Hematopoietic multipotent progenitor cell treated with erythropoietin and hydrocortisone succinate and interleukin-3 and kit ligand, for 4 days (in vitro differentiated cells): ENCODE measurements at places on chromosomes 7 and 10.
A peak's percentile ranks its signal among the peaks of the same experiment; 100 is the strongest.

DNA sequence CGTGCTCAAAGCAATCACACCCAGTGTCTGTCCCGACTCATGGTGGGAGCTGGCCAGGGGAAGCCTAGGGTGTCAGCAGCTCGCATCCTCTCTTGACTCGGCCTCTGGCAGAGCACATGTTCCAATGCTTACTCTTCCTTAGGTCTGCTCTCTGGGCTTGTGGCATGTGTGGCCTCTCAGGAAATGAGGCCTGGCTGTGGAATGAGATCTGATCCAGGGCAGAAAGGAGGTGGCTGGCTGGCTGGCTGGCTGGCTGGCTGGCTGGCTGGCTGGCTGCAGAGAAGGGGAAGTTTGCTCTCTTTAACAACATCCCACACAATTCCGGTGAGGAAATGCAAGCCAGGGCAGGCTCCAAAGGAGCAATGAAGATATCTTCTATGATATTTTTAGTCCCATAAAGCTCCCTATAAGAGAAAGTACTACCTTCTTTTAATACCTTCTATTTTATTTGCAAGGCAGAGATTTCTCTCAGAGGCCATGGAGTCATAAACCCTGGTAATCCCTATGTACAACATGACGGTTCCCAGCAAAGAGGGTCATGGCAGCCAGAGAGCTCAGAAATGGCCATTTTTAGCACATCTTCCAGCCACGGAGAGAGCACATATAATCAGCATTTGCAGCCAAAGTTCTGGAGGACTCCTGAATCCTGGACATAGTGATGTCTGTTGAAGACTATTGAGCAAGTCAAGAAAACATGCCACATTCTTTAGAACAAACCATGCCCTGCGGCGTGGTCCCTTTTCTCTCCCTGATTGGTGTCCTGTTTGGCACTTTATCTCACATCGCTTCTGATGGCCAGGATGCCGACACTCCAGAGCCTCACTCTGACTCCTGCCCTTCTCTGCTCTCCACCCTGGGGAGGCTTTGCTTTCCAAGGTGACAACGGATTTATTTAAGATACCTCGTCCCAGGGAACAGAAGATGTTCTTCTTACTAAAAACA is 153.7 kb downstream of the FANK1 start:
- DNase-seq, result peak; percentile 49

GRCh38 chr10:86545101-86545500 is 23.5 kb upstream of the WAPL start:
- peak; percentile 61 for DNase-seq

DNA sequence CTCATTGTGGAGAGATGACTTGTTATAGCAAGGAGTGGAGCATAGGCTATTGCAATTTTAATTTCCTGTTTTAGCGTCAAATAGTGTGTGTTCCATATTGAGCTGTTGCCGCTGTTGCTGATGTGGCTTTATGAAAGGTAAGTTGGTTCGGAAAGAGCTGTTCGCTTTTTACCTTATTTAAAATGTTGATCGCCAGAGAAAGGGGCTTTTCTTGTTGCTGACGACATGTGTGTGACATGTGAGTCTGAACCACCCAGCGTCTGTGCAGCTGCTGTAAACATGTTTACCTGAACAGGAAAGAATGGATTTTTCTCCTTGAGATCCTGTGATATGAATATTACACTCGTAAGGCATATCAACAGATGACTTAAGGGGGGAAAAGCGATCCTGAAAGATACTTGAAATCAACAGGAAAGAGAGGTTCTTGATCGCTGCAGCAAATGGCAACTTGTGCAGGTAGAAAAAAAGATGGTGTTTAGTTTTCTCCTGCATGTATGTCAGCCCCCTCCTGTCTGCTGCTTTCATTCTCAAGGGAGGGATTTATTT is 2.5 kb downstream of the ZEB1 start:
- DNase-seq, result peak; percentile 20

DNA sequence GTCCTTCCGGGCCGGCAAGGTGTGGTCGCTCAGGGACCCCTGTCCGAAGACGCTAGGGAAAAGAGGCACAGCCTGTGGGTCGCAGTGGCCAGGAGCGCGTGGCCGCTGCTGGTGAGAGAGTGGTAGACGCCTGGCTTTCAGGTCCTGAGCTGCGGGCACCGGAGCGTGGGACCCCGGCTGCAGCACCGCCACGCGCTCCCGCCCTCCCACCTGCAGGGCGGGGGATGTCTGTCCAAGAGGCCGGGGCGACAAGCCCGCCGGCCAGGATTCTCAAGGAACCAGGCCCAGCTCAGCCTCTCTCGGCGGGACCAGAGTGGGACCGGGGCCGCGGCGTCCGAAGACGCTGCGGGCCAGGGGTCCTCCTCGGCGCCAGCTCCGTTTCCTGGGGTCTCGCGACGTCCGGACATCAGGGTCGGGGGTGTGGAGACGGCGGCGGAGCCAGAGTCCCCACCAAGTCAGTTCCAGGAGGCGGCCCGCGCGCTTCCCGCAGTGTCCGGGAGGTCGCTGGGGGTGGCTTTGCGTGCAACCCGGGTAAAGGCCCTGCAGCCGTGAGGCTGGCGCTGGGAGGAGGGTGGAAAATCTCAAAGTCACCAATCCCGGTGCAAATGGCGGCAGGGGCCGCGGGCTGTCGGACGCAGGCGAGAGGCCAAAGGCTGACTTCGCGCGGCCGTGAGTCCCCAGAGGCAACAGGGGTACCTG is 5.5 kb downstream of the ZNF503 start:
- DNase-seq, result no peak

GRCh38 chr10:132606536-132607316 is 69.1 kb downstream of the INPP5A start:
- no peak for DNase-seq

- DNase-seq, result no peak
These were observed 159.4 kb upstream of the BMPER start for GRCh38 chr7:33745934-33746333.

GRCh38 chr10:70939441-70940003 is 51.2 kb upstream of the PCBD1 start:
- no peak for DNase-seq

- DNase-seq, result no peak
These were observed 45.8 kb downstream of the MKX start for GRCh38 chr10:27699776-27700175.

DNA sequence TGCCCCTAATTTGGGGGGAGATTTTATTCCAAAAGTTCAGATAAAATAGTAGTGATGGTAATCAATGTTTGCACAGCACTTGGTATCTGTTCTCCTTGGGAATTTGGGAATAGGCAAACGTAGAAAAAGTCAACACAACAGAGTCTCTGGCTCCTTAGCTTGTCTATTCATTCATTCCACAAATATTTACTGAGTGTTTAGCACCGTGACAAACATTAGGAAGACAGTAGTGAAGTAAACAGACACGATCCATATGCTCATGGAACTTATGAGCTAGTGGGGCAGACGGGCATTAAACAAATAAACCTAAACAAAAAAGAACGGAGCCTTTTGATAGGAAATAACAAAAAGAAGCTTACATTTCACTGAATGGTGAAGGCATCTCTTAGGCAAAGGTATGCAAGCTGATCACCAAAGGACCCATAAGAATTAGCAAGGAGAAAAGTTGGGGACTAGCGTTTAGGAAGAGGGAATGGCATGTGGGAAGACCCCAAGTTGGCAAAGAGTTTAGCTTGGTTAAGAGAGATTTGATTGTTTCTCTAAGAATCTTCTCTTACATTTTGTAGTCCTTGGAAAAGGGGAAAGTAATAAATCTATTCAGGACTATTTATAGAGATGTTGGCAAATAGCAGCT is 243.9 kb upstream of the NPY start:
- no peak for DNase-seq

DNA sequence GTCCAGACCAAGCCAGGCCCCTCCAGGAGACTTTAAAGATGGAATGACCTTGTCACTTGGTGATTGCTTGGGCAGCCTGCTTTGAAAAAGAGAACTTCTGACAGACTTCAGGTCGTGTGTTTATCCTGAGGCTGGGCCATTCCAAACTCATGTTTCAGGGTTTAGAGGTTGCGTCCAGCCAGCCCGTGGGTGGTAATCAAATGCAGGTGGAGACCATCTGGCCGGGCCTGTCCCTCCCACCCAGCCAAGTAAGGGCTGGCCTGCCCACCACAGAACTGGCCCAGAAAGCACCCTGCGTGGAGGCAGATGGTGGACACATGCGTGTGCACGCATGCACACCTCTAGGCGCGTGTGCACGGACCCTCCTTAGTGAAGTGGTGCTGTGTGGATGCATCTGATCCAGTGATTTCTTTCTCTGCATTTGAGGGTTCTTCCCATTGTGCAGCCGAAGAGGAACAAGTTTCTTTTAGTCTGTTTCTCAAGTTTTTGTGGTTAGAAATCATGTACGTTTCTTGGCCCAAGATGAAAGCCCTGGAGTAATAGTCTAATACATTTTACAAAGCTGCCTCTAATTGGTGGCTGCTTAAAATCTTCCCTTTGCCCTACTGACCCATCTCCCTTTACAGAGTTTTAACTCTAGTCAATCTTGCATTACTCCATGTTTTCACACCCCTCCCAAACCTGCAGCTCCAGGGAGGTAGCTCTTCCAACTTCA is 43.0 kb downstream of the SUFU start:
- DNase-seq, result peak; percentile 57

- peak; percentile 4 for DNase-seq
These were observed 220.3 kb upstream of the STK17A start for GRCh38 chr7:43362652-43363034.

- no peak for DNase-seq
These were observed 33.1 kb upstream of the EGFR start for GRCh38 chr7:54985426-54986330.

DNA sequence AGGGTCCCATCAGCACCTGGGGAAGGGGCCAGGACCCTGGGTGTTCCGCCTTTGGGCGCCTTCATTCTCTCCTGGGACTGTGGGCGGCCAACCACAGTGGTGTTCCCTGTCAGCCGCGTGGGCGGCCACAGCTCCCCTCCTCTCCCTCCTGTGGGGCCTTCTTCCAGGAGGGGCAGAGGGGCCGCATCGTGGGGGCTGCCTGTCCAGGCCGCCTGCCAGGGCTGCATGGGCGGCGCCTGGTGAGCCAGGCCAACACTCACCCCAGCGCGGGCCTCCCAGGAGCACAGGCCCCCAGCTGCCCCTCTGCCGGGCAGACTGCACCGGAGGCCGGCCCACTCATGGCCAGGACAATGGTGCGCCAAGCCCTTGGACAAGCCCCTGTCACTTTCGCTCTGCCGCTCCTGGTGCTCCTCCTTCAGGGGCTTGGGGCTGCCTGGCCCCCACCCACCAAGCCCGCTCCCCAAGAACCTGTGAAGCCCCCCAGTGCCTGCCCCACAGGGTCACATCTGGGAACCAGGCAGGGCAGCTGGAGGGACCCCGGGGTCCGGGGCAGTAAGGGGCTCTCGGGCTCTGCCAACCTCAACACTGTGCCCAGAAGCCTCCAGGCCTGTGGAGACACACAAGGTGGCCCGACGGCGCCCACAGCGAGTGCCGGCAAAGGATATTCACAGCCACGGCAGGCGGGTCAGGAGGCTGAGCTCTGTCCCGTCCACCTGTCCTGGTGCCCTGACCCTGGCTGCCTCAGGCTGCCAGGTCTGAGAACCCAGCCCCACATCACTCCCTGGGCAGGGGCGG is 42.8 kb downstream of the AP5Z1 start:
- DNase-seq, result no peak
